ENCODE measurements at places on chromosomes 13 and 19. TPM values are rescaled to one million over a fixed set of nuclear protein-coding genes. Genes with fewer than 3 reads are reported as not detected.

TPP2 gene
- total RNA-seq = 48.1 TPM

- H3K4me3 ChIP-seq = no peak overlapping the region
- H3K4me1 ChIP-seq = no peaks in the 10 kb centered on the region
- H3K36me3 ChIP-seq = peaks cover 8% of the 10 kb centered on the region
- DNase-seq = no peak
- no peaks in the 10 kb centered on the region for H3K27me3 ChIP-seq
- no peak overlapping the region for H3K27ac ChIP-seq
Observed at GRCh38 chr13:42970824-42971690, 21.0 kb downstream of the EPSTI1 start.

DNA sequence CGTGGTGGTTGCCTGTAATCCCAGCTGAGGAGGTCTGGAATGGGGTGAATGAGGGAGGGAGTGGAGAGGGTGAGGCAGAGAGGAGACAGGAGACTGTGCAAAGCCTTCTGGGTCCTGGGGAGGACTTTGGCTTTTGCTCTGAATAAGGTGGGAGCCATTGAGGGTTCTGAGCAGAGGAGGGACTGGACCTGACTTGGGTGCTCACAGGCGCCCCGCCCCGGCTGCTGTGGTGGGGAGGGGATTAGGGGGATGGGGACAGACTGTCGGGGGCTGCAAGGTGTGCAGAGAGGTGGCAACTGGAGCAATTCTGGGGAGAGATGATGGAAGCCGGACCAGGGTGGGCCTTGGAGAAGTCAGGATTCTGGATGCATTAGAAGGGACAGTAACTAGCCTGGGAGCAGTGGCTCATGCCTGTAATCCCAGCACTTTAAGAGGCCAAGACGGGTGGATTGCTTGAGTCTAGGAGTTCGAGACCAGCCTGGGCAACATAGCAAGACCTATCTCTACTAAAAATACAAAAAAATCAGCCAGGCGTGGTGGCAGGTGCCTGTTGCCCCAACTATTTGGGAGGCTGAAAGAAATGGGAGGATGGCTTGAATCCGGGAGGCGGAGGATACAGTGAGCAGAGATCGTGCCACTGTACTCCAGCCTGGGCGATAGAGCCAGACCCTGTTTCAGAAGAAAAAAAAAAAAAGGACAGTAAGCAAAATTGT, 16.1 kb upstream of the NANOS3 start:
- no peaks in the 10 kb centered on the region for H3K36me3 ChIP-seq
- H3K4me1 ChIP-seq = peaks cover 49% of the 10 kb centered on the region
- peak overlapping the region; percentile 88 for H3K27ac ChIP-seq
- peaks cover 24% of the 10 kb centered on the region for H3K27me3 ChIP-seq
- H3K4me3 ChIP-seq = no peak overlapping the region
- DNase-seq = no peak

OR4F17 gene
- total RNA-seq = not detected

- peaks cover 55% of the 10 kb centered on the region for H3K27me3 ChIP-seq
- no peak overlapping the region for H3K27ac ChIP-seq
- no peaks in the 10 kb centered on the region for H3K36me3 ChIP-seq
- H3K4me3 ChIP-seq = no peak overlapping the region
- DNase-seq = no peak
Observed at GRCh38 chr19:5332501-5332900, 8.1 kb downstream of the PTPRS start.

- H3K36me3 ChIP-seq = peaks cover 15% of the 10 kb centered on the region
- H3K27ac ChIP-seq = no peak overlapping the region
- H3K4me1 ChIP-seq = peaks cover 13% of the 10 kb centered on the region
Observed at GRCh38 chr19:3184847-3185460, 776 bp upstream of the NCLN start.

SLITRK6 gene
- 2.0 TPM for total RNA-seq

GRCh38 chr19:18049385-18049784, 37.3 kb downstream of the IL12RB1 start:
- H3K36me3 ChIP-seq = no peaks in the 10 kb centered on the region
- H3K27ac ChIP-seq = peak overlapping the region; percentile 81
- no peaks in the 10 kb centered on the region for H3K27me3 ChIP-seq
- H3K4me3 ChIP-seq = no peak overlapping the region
- H3K4me1 ChIP-seq = peaks cover 49% of the 10 kb centered on the region

GRCh38 chr19:55088021-55088451, 12.4 kb downstream of the EPS8L1 start:
- DNase-seq = no peak
- no peak overlapping the region for H3K4me3 ChIP-seq
- peaks cover 33% of the 10 kb centered on the region for H3K36me3 ChIP-seq

- H3K27ac ChIP-seq = no peak overlapping the region
- H3K4me3 ChIP-seq = no peak overlapping the region
- no peaks in the 10 kb centered on the region for H3K36me3 ChIP-seq
- no peaks in the 10 kb centered on the region for H3K4me1 ChIP-seq
- peaks cover 7% of the 10 kb centered on the region for H3K27me3 ChIP-seq
- DNase-seq = no peak
Observed at GRCh38 chr19:30802424-30803013, 430.3 kb downstream of the ZNF536 start.

GRCh38 chr19:42440357-42441048, 2.2 kb downstream of the CXCL17 start:
- no peaks in the 10 kb centered on the region for H3K27me3 ChIP-seq
- H3K4me3 ChIP-seq = no peak overlapping the region
- H3K27ac ChIP-seq = peak overlapping the region; percentile 65
- H3K4me1 ChIP-seq = peaks cover 2% of the 10 kb centered on the region
- DNase-seq = peak; percentile 78

GRCh38 chr13:41017817-41018601, 1.1 kb downstream of the ELF1 start:
- no peak for DNase-seq
- H3K4me1 ChIP-seq = peaks cover 51% of the 10 kb centered on the region
- H3K27me3 ChIP-seq = no peaks in the 10 kb centered on the region
- H3K27ac ChIP-seq = peak overlapping the region; percentile 90

DNA sequence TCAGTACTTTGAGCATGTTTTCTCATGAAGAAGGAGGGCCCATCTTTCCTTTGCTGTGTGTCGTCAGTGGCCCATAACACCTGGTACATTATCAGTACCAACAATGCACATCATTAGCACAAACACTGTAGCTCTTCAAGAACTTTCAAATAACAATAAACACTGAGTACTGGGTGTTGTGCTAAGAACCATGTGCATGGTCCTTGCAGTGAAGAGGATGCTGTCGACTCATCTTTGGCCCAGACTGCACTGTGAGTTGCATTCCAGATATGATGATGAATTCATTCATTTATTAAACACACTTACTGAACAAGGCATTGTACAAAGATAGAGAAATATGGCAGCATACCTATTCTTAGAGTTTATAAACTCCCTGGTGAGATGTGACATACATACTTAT, 55.8 kb downstream of the FLT3 start:
- no peak overlapping the region for H3K27ac ChIP-seq
- no peak overlapping the region for H3K4me3 ChIP-seq
- DNase-seq = no peak
- H3K27me3 ChIP-seq = peaks cover 37% of the 10 kb centered on the region

IRGC gene
- not detected for total RNA-seq

DNA sequence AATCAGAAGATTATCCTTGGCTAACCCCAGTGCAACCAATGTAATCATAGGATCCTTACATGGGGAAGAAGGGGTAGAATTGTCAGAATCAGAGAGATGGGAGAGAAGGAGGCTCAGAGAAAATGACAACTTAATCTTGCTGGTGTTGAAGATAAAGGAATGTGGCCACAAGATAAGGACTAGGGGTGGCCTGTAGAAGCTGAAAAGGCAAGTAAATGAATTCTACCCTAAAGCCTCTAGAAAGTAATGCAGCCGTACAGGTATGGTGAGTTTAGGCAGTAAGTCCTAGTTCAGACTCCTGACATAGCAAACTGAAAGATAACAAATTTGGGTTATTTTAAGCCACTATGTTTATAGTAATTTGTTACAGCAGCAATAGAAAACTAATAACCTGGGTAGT, 718.5 kb downstream of the SLITRK6 start:
- H3K4me1 ChIP-seq = no peaks in the 10 kb centered on the region
- H3K27me3 ChIP-seq = no peaks in the 10 kb centered on the region
- H3K4me3 ChIP-seq = no peak overlapping the region
- no peaks in the 10 kb centered on the region for H3K36me3 ChIP-seq
- no peak for DNase-seq

CRX gene
- total RNA-seq = not detected

MIA gene
- 0.89 TPM for total RNA-seq

DNA sequence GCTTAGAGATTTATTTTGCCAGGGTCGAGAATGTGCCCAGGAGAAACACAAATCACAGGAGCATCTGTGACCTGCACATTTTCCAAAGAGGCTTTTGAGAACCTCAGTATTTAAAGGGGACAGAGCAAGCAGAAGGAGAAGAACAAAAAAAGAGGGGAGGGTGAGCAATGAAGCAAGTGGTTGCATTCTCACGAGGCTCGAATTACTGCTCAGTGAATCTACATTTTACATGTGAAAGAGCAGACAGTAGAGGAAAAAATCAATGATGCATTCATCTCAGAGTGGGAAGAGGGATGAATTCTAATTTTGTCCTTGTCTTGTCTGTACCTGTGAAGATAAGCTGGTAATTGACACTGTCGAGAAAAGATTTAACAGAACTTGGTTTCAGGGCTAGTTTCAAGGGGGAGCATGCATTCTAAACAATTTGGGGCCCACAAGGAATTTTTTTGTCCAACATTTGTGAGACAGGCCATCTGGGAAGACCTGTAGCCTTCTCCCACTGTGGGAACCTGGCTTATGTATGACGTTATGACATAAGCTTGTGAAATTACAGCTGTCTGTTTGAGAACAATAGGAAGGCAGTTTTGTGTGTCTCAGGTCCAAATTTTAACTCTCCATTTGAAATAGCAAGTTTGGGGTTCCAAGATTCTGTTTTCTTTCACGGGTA, 855.1 kb downstream of the SLITRK5 start:
- no peak for DNase-seq
- no peaks in the 10 kb centered on the region for H3K4me1 ChIP-seq
- no peak overlapping the region for H3K27ac ChIP-seq
- no peak overlapping the region for H3K4me3 ChIP-seq

DNA sequence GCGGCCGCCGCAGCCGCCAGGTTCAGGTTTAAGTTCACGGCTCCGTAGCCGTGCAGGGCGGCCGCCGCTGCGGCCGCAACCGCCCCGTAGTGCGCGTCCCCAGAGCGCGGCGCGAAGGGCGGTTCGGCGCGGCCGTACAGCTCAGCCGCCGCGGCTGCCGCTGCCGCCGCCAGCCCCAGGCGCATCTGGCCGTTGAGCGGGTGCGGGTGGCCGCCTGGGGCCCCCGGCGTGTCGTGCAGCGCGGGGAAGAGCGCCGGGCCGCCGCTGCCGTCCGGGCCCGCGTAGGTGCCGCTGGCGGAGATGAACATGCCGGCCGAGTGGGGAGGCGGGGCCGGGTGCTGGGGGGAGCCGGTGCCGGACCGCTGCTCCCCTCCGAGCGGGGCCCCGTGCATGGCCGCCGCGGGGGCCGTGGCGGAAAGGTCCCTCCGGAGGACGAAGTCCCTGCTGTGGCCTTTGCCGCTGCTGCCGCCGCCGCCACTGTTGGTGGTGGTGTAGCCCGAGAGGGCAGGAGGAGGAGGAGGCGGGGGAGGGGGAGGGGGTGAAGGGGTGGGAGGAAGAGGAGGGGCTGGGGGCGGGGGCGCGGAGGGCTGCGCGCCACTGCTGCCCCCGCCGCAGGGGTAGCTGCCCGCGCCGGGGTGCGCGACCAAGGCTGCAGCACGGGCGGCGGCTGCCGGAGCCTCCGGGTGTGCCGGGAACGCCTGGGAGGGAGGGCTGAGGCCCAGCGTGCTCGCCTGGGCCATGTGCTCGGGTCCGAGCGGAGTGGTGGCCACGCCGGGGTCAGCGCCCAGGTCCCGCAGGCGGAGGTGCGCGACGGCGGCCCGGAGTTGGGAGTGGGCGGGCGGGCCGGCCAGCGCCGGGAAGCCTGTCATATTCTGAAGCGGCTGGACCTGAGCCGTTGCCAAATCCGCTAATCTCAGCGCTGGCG, 654 bp downstream of the ZIC5 start:
- peaks cover 10% of the 10 kb centered on the region for H3K4me1 ChIP-seq
- no peak overlapping the region for H3K4me3 ChIP-seq
- H3K27ac ChIP-seq = no peak overlapping the region
- DNase-seq = no peak
- no peaks in the 10 kb centered on the region for H3K36me3 ChIP-seq

TMEM205 gene
- total RNA-seq = 88.0 TPM

FLT3 gene
- 0.90 TPM for total RNA-seq

ZNF726 gene
- total RNA-seq = 5.1 TPM

GRCh38 chr13:93259527-93260080, 33.0 kb downstream of the GPC6 start:
- no peaks in the 10 kb centered on the region for H3K36me3 ChIP-seq
- H3K4me3 ChIP-seq = no peak overlapping the region
- no peaks in the 10 kb centered on the region for H3K4me1 ChIP-seq

DNA sequence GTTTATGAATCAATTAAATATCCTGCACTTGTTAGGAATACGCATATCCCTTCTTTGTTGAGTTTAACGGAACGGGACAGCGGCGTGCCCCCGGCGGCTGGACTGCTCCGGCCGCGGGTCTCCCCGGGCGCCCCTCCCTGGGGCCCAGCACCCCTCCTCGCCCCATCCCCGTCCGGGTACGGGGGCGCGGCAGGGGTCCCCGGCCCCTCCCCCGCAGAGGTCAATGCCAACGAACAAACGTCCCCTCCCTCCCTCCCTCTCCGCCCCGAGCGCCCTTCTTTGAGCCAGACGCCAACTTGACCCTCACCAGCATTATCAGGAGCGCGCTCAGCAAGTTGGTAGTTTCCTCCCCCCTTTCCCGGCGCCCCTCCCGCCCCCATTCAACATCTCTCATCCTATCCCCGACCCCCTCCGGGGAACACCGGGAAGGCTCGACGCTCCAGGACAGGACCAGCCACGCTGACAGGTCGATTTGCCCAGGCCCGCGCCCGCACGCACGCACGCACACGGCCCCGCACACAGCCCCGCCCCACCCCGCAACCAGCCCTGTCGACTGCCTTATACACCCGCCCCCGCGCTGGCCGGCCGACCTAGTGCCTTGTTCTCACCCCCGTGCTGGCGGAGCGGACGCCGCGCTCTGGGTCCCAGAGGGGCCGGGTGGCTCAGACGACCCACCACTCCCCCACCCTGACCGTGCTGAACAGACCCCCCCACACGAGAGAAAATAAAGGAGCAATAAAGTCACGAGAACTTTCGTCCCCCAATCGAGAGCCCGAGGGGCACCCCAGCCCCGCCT, 5.0 kb downstream of the LYL1 start:
- DNase-seq = no peak
- no peaks in the 10 kb centered on the region for H3K27me3 ChIP-seq
- peak overlapping the region; percentile 2 for H3K4me3 ChIP-seq
- peaks cover 19% of the 10 kb centered on the region for H3K4me1 ChIP-seq
- H3K27ac ChIP-seq = peak overlapping the region; percentile 90

DNA sequence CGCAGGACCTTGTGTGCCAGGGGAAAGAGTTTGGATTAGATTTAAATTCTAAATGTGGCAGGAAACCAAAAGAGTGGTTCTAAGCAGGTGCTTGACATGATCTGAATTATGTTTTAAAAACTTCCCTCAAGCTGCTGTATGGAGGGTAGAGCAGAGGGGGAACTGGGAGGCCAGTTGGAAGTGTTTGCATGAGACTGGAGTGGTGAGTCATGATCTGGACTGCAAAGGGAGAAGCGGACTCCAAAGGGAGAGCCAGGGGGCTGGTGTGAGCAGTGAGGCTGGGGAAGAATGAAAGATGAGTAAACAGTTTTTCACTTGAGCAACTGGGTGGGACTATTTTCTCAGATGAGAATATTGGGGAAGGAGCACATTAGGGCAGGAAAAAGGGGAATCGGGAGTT, 206.1 kb downstream of the DNAJC15 start:
- H3K4me1 ChIP-seq = no peaks in the 10 kb centered on the region
- DNase-seq = no peak
- no peak overlapping the region for H3K27ac ChIP-seq
- no peak overlapping the region for H3K4me3 ChIP-seq
- no peaks in the 10 kb centered on the region for H3K36me3 ChIP-seq

ZNF729 gene
- total RNA-seq = not detected

GARRE1 gene
- total RNA-seq = 26.2 TPM

CYP2A6 gene
- not detected for total RNA-seq

All from left lung (tissue), 14 donors.